SHP77 treated with DMSO at 0.1 percent for 48 hours (cell line): ENCODE measurements at places on chromosomes 6 and 20.

DNA sequence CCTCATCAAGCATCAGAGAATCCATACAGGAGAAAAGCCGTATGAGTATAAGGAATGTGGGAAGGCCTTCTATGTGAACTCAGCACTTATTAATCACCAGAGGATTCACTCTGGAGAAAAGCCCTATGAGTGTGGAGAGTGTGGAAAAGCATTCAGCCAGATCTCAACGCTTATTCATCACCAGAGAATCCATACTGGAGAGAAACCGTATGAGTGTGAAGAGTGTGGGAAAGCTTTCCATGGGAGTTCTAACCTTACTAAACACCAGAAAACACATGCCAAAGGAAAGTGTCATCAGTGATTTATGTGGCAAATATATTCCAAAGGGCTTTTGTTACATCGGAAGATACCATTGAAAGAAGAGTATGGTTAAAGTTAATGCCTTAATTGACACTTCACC lies 25.4 kb downstream of the ZKSCAN8 start:
- no peak for DNase-seq

- no peak for DNase-seq
These were observed 42.1 kb upstream of the MDFI start for GRCh38 chr6:41596096-41596685.

GRCh38 chr6:47426524-47427302 lies 50.9 kb upstream of the CD2AP start:
- DNase-seq: no peak

DNA sequence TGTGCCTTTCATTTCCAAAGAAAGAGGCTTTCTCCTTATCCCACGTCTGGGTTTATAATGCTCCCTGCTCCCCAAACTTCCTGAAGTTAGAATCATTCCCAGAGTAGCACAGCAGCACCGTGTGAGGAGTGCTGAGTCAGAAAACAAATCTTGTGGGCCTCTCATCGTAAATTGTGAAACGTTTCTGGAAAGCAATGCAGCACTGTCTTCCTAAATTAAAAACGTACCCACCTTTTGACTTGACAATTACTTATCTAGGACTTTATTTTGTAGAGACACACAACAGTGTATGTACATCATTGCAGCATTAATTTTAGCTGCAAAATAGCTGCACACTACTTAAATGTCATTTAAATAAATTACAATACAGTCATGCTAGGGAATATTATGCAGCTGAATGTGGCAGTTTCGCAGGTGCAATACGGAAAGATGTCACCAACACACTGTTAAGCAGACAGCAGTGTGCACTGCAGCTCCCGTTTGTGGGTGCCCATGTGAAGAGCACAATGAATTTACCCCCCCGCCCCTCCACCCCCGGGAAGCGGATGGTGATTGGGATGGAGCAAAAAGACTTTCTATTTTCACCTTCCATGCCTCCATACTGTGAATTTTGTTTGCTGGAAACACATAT lies 30.8 kb downstream of the RRBP1 start:
- DNase-seq: no peak

DNA sequence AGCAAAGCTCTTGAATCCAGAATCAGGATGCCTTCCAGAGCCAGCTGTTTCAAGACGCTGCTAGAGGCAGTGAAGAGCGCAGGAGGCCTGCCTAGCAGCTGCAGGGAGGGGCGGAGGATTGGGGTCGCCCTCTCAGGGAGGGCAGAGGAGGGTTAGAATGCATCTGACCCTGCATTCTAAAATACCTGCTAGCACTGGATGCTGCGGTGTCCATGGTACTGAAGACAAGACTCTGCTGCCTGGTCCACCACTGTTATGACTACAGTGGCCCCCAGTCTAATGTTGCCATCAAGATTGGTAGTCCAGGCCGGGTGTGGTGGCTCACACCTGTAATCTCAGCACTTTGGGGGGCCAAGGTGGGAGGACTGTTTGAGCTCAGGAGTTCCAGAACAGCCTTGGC lies 193.7 kb upstream of the PROKR2 start:
- no peak for DNase-seq

- no peak for DNase-seq
These were observed 1.3 kb upstream of the TAAR8 start for GRCh38 chr6:132551214-132551613.

DNA sequence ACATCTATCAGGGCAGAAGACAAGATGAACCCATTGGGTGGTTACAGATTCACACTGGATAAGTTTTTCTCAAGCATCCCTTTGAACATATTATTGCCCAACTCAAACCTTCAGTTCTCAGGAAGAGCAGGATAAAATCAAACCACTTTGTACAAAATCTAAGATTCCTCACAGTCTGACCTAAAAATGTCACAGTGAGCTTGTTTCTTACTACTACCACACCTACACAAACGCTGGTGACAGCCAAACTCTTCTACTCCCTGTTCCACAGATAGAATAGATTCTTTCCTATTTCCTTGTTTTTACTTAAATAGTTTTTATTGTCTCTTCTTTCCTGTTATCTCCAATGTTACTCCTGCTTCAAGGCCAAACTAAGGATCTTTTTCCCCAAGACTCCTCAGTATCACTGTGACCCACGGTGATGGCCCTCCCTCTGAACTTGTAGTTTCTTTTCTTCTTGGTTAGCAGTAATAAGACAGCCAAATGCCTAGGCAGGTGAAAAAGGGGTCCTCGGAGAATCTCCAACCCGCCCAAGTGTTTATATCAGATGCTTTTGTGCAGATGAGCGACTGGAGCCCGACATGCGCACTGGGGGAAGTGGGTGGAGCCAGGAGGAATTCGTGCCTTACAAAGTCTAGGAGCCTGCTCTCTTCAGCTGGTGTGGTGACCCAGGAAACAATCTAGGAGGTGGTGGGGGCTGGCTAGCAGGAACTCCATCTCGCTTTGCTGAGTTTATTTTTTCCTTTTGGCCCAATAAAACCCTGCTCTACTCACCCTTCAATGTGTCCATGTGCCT lies 53.4 kb downstream of the SEL1L2 start:
- no peak for DNase-seq

DNA sequence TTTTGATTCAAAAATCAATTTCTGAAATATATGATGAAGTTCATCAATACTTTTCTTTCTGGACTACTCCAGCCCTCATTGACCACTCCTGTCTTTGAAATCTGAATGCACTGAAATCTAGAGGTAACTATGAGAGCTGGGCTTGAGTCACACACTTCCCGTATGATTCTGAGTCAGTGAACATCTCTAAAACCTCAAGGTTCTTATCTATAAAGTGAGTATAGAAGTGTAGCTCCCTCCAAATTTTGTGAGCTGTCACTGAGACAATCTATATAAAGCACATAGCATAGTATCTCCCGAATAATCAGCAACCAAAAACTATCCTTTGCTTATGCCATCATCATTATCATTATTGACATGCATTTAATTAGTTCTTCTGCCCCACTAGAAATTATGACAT lies 182.4 kb downstream of the TSHZ2 start:
- DNase-seq: no peak

GRCh38 chr20:37235065-37235464 lies 26.5 kb downstream of the GHRH start:
- no peak for DNase-seq

DNA sequence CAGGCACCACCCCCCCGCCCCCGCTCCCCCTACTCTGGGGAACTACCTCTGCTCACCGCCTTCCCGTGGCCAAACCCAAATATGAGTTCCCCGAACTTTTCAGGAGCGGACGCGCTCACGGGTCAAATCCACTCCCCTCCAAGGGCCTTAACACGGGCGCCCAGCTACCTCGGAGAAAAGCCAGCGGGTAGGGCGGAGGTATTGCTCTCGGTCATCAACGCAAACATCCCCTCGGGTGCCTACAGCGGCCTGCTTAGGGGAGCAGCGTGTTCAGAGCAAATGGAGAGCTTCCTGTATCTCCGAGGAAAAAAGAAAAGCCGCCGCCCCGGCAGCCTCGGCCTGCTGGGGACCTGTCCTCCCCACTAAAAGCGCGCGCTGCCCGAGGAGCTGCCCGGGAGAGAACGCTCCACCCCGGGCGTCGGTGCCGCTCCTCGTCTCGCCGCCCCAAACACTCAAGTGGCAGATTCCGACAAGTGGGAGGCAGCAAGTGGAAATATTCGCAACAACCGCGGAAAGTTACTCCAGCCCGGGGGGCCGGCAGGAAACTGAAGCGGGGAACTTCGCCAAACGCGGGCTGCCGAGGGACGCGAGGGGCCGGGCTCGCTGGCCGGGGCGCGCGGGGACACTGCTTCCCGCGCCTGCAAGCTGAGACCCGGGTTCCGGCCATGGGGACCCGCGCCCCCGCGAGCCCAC lies 699 bp downstream of the PTPRT start:
- DNase-seq: no peak

GRCh38 chr6:35167505-35167904 lies 26.4 kb upstream of the TCP11 start:
- DNase-seq: no peak

- DNase-seq: no peak
These were observed 120.0 kb downstream of the GRM4 start for GRCh38 chr6:34025861-34026260.
